ENCODE measurements at places on chromosomes 2 and 18. TPM values are rescaled to one million over a fixed set of nuclear protein-coding genes. Genes with fewer than 3 reads are reported as not detected.

DNA sequence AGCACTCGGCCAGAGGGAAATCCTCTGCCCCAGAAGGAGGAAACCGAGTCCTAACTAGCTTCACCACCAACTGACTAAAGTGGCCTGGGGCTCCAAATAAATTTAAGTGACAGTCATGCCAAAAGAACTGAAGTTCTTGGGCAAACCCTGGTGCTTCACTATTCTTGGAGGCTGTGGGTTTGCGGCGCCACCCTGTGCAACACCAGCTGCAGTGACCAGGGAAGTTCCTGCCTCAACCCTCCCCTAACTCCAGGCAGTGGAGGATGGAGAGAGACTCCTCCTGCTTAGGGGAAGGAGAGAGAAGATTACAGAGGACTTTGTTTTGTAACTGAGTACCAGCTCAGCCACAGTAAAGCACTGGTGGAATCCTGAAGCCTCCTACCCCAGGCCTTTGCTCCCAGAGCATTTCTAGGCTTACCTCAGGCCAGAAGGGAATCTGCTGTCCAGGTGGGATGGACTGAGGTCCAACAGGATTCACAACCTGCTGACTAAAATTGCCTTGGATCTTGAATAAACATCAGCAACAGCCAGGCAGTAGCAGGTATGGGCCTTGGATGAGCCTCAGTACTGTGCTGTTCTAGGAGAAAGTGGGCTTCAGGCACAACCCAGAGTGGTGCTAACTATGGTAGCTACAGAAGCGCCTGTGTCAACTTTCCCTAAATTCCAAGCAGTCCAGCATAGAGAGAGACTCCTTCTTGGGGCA is 29.4 kb upstream of the BMP10 start:
- no peak overlapping the region for H3K27ac ChIP-seq
- H3K4me3 ChIP-seq, result no peak overlapping the region

DNA sequence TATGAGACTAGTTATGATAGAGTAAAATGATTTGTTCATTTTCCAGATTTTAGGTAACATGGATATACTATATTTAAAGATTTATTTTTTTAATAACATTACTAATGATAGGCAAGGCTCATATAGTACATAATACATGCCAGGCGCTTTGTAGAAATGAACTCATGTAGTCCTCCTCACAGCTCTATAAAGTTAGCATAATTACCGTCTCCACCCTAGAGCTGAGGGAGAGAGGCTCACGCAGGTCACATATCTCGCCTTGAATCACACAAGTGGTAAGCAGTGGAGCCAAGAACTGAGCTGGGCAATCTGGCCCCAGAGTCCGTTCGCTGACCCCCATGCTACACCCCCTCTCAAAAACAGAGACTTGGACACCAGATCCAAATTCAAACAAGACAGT is 222.5 kb downstream of the FAM210A start:
- H3K36me3 ChIP-seq, result peaks cover 25% of the 10 kb centered on the region
- no peaks in the 10 kb centered on the region for H3K27me3 ChIP-seq
- no peak overlapping the region for H3K27ac ChIP-seq
- no peak overlapping the region for H3K4me3 ChIP-seq
- peaks cover 29% of the 10 kb centered on the region for H3K4me1 ChIP-seq
- DNase-seq, result no peak

DNA sequence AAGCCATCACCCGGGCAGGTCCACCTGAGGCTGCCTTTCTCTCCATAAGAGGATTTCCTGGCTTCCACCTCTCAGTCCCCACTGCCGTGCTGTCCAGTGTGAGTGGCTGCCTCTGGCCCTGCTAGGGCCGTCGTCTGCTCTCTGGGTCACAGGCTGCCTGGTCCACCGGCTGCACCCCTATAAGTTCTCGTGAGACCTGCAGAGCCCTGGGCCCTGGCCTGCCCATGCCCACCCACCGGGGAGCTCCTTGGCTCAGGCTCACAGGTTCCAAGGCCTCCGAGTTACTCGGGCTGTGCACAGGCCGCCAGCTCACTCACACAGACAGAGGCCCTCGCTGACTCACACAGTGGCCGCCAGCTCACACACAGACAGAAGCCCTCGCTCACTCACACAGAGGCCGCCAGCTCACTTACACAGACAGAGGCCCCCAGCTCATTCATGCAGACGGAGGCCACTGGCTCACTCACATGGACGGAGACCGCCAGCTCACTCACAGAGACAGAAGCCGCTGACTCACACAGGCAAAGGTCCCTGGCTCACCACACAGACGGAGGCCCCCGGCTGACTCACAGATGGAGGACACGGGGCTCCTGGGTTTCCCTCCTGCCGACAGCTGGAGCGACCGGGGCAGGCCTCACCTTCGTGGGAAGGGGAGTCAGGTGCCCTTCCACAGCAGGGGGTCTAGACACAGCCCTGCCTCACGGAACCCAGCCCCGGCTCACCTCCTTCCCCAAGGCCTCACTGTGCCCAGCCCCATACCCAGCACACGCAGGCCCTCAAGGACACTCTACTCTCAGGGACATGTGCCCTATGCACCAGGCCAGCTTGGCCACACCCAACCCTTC is 334.1 kb upstream of the MYT1L start:
- H3K36me3 ChIP-seq, result no peaks in the 10 kb centered on the region
- DNase-seq, result no peak
- no peak overlapping the region for H3K4me3 ChIP-seq
- no peak overlapping the region for H3K27ac ChIP-seq
- H3K27me3 ChIP-seq, result no peaks in the 10 kb centered on the region

The CTAGE1 gene
- total RNA-seq, result not detected

- no peak overlapping the region for H3K4me3 ChIP-seq
- H3K27ac ChIP-seq, result no peak overlapping the region
- no peaks in the 10 kb centered on the region for H3K4me1 ChIP-seq
- no peak for DNase-seq
- no peaks in the 10 kb centered on the region for H3K36me3 ChIP-seq
These were observed 83.2 kb upstream of the THOC1 start for GRCh38 chr18:350953-351572.

DNA sequence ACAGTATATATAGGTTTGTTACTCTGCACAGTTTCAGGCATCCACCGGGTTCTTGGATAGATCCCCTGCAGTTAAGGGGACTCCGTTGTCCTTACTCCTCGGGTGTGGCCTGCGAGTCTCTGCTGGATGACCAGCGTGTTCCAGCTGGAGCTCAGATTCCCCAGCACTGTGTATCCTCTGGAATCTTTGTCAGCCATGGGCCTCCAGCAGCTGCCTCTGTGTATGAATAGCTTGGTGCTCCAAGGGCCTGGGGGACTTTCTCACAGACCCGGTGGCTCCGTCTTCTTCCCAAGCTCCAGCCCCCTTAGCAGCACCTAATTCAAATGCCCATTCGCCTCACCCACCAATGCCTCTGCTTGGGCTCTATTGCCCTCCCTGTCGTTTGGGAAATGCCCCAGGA is 6.3 kb downstream of the ANO7 start:
- H3K4me1 ChIP-seq, result no peaks in the 10 kb centered on the region
- H3K4me3 ChIP-seq, result no peak overlapping the region
- no peak for DNase-seq
- H3K36me3 ChIP-seq, result no peaks in the 10 kb centered on the region

- H3K36me3 ChIP-seq, result no peaks in the 10 kb centered on the region
- H3K27ac ChIP-seq, result no peak overlapping the region
- no peak overlapping the region for H3K4me3 ChIP-seq
- no peaks in the 10 kb centered on the region for H3K27me3 ChIP-seq
- no peak for DNase-seq
- no peaks in the 10 kb centered on the region for H3K4me1 ChIP-seq
These were observed 511.2 kb upstream of the FSIP2 start for GRCh38 chr2:185227391-185227790.

DNA sequence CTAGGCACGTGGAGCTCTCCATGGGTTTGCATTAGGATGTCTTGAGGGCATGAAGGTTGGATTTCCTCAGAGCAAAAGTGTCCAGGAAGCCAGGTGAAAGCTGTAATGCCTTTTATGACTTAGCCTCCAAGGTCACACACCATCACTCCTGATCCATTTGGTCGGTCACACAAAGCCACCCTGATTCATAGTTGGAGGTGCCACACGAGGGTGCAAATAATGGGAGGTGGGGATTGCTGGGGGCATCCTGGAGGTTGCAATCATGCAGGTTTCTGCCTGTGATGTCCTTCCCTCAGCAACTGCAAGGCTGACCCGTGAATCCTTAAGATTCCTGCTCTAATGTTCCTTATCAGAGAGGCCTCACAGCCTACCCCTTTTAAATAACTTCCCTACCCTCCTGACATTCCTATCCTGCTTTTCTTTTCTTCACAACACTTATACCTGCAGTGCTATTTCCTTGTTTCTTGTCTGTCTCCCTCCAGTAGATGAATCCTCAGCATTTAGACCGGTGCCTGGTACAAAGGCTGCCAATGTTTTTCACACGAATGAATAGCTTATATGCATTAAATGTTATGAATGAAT is 97.1 kb downstream of the LIPG start:
- DNase-seq, result no peak
- no peaks in the 10 kb centered on the region for H3K36me3 ChIP-seq
- H3K4me1 ChIP-seq, result no peaks in the 10 kb centered on the region
- H3K4me3 ChIP-seq, result no peak overlapping the region

- no peaks in the 10 kb centered on the region for H3K36me3 ChIP-seq
- DNase-seq, result no peak
- H3K4me3 ChIP-seq, result no peak overlapping the region
- H3K27me3 ChIP-seq, result no peaks in the 10 kb centered on the region
- H3K4me1 ChIP-seq, result no peaks in the 10 kb centered on the region
These were observed 152.6 kb upstream of the RND3 start for GRCh38 chr2:150640039-150640438.

DNA sequence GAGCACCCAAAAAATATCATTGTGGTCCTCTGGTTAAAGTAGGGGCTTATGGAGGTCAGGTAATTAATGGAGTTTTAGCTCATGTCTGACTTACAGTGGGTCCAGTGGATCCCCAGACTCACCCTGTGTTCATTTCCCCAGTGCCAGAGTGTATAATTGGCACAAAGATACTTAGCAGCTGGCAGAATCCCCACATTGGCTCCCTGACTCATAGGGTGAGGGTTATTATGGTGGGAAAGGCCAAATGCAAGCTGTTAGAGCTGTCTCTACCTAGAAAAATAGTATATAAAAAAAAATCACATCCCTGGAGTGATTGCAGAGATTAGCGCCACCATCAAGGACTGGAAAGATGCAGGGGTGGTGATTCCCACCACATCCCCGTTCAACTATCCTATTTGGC is 1067.6 kb upstream of the ACVR2A start:
- H3K4me3 ChIP-seq, result no peak overlapping the region
- H3K27ac ChIP-seq, result no peak overlapping the region
- no peak for DNase-seq

- H3K4me1 ChIP-seq, result no peaks in the 10 kb centered on the region
- H3K4me3 ChIP-seq, result no peak overlapping the region
- no peak overlapping the region for H3K27ac ChIP-seq
- H3K27me3 ChIP-seq, result no peaks in the 10 kb centered on the region
- no peak for DNase-seq
These were observed 239.0 kb downstream of the CCDC178 start for GRCh38 chr18:33201509-33201926.

The XDH gene
- total RNA-seq, result not detected

GRCh38 chr2:3604991-3605961 is 10.4 kb downstream of the COLEC11 start:
- H3K27ac ChIP-seq, result peak overlapping the region; percentile 90
- DNase-seq, result peak; percentile 64
- H3K4me1 ChIP-seq, result peaks cover 14% of the 10 kb centered on the region

GRCh38 chr2:176234156-176234555 is 35.1 kb upstream of the MTX2 start:
- no peaks in the 10 kb centered on the region for H3K4me1 ChIP-seq
- H3K36me3 ChIP-seq, result no peaks in the 10 kb centered on the region
- H3K27me3 ChIP-seq, result peaks cover 25% of the 10 kb centered on the region
- no peak overlapping the region for H3K27ac ChIP-seq
- no peak overlapping the region for H3K4me3 ChIP-seq
- no peak for DNase-seq

The FOXI3 gene
- total RNA-seq, result not detected

- no peak for DNase-seq
- peaks cover 26% of the 10 kb centered on the region for H3K36me3 ChIP-seq
- peak overlapping the region; percentile 42 for H3K27ac ChIP-seq
- H3K4me3 ChIP-seq, result no peak overlapping the region
- peaks cover 17% of the 10 kb centered on the region for H3K4me1 ChIP-seq
These were observed 56.0 kb upstream of the NFU1 start for GRCh38 chr2:69493268-69493667.

The SNTG2 gene
- total RNA-seq, result 2.9 TPM

GRCh38 chr2:67752969-67753368 is 309.8 kb downstream of the C1D start:
- DNase-seq, result no peak
- H3K4me3 ChIP-seq, result no peak overlapping the region
- no peaks in the 10 kb centered on the region for H3K4me1 ChIP-seq
- no peaks in the 10 kb centered on the region for H3K36me3 ChIP-seq
- H3K27me3 ChIP-seq, result no peaks in the 10 kb centered on the region

The TLX2 gene
- 0.88 TPM for total RNA-seq

DNA sequence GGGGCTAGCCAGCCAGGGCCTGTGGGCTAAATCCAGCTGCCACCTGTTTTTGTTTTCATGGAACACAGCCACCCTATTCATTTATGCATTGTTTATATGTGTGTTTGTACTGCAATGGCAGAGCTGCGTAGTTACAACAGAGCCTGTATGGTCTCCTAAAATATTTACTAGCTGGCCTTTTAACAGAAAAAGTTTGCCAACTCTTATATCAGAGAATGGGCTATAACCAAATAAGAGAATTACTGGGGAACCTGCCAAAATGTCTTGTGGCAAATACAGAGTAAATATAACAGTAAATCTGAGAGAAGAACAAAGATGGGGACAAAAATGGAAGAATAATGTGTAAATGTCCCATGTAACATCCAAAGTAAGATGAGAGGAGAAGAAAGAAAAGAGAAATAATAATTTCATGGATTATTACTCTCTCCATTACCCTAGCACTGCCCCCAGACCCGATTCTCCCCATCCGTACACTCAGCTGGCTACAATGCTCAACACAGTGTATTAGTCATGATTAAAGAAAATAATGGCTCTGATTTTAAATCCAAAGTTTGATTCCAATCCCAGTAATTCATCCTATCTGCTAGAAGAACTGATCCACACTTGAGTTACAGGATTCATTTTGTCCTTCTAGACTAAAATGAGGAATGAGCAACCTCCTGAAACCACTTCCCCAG is 249.3 kb downstream of the LRATD1 start:
- no peak for DNase-seq
- no peaks in the 10 kb centered on the region for H3K36me3 ChIP-seq
- H3K4me1 ChIP-seq, result no peaks in the 10 kb centered on the region

The RNF103 gene
- 20.1 TPM for total RNA-seq

The ABCB11 gene
- total RNA-seq, result 0.28 TPM

- H3K4me3 ChIP-seq, result no peak overlapping the region
- no peaks in the 10 kb centered on the region for H3K4me1 ChIP-seq
- no peak overlapping the region for H3K27ac ChIP-seq
- no peak for DNase-seq
- peaks cover 6% of the 10 kb centered on the region for H3K36me3 ChIP-seq
These were observed 65.1 kb downstream of the MRPS9 start for GRCh38 chr2:105102963-105103421.

The DSG1 gene
- not detected for total RNA-seq

GRCh38 chr2:171702781-171703556 is 15.7 kb downstream of the DYNC1I2 start:
- peaks cover 7% of the 10 kb centered on the region for H3K36me3 ChIP-seq
- H3K4me3 ChIP-seq, result no peak overlapping the region
- no peak for DNase-seq
- H3K27me3 ChIP-seq, result no peaks in the 10 kb centered on the region
- H3K4me1 ChIP-seq, result peaks cover 3% of the 10 kb centered on the region
- no peak overlapping the region for H3K27ac ChIP-seq

Data from activated naive CD8-positive, alpha-beta T cell treated with anti-CD3 and anti-CD28 coated beads, Interleukin-2, amount 10 ng/mL, durations not matched to agents 7 days and 5 days (primary cell).